ENCODE measurements at places on chromosomes 6 and 20. TPM values are rescaled to one million over a fixed set of nuclear protein-coding genes. Genes with fewer than 3 reads are reported as not detected.

DNA sequence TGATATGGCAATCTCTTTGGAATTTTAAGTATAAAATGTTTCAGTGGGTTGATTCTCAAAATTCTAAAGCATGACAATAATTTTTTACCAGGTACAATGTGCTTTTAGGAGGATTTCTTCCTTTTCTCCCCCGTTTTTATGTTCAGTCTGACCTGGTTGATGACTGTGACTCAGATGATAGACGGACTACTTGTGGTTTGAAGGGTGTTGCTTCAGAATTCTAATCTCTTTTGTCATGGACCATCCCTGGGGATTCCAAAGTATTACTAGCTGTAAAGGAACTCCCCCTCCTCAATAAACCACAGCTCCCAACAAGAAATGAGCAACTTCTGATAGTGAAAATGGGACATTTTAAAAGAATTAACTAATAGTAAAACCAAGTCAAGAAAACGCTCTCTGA lies 34.9 kb upstream of the TNFAIP3 start:
- DNase-seq = no peak
- H3K36me3 ChIP-seq = no peaks in the 10 kb centered on the region
- peaks cover 17% of the 10 kb centered on the region for H3K4me1 ChIP-seq
- H3K4me3 ChIP-seq = no peak overlapping the region
- no peak overlapping the region for H3K27ac ChIP-seq

GRCh38 chr6:136920671-136921380 lies 1.3 kb upstream of the SLC35D3 start:
- H3K27ac ChIP-seq = no peak overlapping the region
- peaks cover 31% of the 10 kb centered on the region for H3K27me3 ChIP-seq
- peak overlapping the region; percentile 14 for H3K4me3 ChIP-seq
- peaks cover 39% of the 10 kb centered on the region for H3K4me1 ChIP-seq
- no peaks in the 10 kb centered on the region for H3K36me3 ChIP-seq

DNA sequence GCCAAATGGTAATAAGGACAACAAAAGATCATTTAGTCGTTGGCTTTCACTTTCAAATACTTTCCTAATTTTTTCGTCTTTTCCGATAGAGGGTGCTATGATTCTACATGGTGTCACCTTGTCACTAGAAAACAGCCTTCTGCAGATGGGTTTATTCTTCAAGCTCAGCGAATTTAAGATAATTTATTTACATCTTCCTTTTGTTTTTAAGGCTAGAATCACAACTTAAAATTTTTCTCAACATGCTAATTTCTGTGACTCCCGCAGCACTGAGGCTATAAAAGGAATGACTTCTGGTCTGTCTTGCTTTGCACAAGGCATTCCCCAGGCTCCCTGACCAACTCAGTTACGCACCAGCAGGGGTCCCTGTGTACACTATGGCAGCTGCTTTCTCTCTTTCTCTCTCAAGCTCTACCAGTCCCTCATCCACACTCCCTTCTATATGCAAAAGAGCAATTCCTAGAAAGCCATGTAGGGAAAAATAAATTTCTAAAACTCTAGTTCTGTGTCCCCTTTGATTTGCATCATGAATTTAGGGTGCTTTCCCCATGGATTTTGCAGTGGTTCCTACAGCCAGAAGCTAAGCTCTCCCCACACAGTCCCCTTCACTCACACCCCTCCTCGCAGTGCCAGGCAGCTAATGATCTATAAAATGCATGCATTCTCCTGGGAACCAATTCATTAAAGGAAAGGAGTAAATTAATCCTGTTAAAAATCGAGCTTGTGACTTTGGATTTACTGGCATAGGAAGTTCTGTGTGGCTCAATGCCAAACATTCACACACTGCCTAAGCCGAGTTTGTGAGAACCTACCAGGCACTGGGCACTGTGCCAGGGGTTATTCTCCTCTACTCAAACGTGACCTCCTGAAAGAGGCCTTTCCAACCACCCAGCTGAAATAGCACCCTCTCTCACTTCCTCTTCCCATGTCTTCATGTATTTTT lies 74.5 kb downstream of the DCDC2 start:
- H3K27me3 ChIP-seq = peaks cover 5% of the 10 kb centered on the region
- no peaks in the 10 kb centered on the region for H3K36me3 ChIP-seq
- DNase-seq = peak; percentile 57
- H3K27ac ChIP-seq = no peak overlapping the region

DNA sequence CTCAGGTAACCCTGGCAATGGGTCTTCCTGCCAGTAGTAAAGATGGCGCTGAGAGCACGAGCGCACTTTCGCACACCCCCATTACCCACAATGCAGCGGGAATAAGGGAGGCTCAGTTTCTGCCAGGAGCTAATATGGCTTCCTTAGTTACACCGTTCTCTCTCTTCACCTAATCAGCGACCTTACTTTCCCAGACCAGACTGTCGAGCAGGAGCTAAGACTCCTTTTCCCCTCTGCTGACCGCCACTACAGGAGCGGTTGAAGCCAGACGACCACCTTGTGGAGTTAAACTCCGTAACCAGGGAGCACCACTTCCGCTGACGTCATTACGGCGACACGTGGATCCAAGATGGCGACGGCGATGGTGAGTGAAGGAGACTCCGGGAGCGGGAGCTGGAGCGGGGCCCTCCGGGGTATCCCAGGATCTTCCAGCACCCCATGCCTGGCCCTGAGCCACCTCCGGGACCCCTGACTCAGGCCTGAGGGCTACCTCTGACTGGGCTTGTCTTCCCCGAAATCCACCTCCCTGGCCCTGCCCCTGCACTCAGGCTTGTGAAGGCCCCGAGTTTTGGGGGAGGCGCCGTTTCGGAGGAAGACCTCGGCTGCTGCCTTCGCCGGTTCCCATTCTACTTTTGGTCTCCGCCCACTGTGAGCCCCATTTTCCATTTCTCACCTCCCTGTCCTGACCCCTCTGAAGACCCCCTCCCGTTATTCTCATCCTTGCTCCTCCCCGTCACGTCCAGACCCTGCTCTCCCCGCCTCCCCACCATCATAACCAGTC lies at the start of gene TM9SF4:
TSS of gene TM9SF4 (plus strand) at position 323 of the 781 bp plus-strand sequence. CDS start at position 350, 27 bp downstream.
- H3K4me1 ChIP-seq = peaks cover 18% of the 10 kb centered on the region
- no peaks in the 10 kb centered on the region for H3K36me3 ChIP-seq
- H3K4me3 ChIP-seq = peak within 1 kb of the TSS; percentile 85
- H3K27ac ChIP-seq = peak within 1 kb of the TSS; percentile 89
- no peaks in the 10 kb centered on the region for H3K27me3 ChIP-seq

GRCh38 chr6:127914240-127914639 lies 13.4 kb upstream of the THEMIS start:
- H3K27me3 ChIP-seq = no peaks in the 10 kb centered on the region
- DNase-seq = no peak
- H3K4me1 ChIP-seq = no peaks in the 10 kb centered on the region
- no peak overlapping the region for H3K4me3 ChIP-seq
- no peaks in the 10 kb centered on the region for H3K36me3 ChIP-seq
- no peak overlapping the region for H3K27ac ChIP-seq

- peaks cover 51% of the 10 kb centered on the region for H3K4me1 ChIP-seq
- no peaks in the 10 kb centered on the region for H3K27me3 ChIP-seq
- peak overlapping the region; percentile 37 for H3K4me3 ChIP-seq
- H3K27ac ChIP-seq = peak overlapping the region; percentile 18
Observed at GRCh38 chr6:111792241-111792640, 81.0 kb downstream of the FYN start.

DNA sequence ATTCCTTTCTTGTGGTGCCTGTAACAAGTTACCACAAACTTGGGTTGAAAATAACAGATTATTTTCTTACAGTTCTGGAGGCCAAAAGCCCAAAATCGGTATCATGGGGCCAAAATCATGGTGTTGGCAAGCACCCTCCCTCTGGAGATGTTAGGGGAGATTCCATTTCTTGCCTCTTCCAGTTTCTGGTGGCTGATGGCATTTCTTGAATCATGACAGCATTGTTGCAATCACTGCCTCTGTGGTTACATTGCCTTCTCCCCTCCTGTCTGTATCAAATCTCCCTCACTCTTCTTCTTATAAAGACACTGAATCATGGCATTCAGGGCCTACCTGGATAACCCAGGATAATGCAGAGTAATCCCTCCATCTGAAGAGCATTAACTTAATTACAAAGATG lies 17.9 kb upstream of the TENT5A start:
- no peak for DNase-seq
- no peak overlapping the region for H3K27ac ChIP-seq
- no peak overlapping the region for H3K4me3 ChIP-seq

GRM1 gene
- total RNA-seq = not detected

GRCh38 chr6:73538116-73538779 lies 17.4 kb upstream of the EEF1A1 start:
- H3K4me3 ChIP-seq = no peak overlapping the region
- DNase-seq = no peak
- no peaks in the 10 kb centered on the region for H3K27me3 ChIP-seq
- no peaks in the 10 kb centered on the region for H3K36me3 ChIP-seq

DNA sequence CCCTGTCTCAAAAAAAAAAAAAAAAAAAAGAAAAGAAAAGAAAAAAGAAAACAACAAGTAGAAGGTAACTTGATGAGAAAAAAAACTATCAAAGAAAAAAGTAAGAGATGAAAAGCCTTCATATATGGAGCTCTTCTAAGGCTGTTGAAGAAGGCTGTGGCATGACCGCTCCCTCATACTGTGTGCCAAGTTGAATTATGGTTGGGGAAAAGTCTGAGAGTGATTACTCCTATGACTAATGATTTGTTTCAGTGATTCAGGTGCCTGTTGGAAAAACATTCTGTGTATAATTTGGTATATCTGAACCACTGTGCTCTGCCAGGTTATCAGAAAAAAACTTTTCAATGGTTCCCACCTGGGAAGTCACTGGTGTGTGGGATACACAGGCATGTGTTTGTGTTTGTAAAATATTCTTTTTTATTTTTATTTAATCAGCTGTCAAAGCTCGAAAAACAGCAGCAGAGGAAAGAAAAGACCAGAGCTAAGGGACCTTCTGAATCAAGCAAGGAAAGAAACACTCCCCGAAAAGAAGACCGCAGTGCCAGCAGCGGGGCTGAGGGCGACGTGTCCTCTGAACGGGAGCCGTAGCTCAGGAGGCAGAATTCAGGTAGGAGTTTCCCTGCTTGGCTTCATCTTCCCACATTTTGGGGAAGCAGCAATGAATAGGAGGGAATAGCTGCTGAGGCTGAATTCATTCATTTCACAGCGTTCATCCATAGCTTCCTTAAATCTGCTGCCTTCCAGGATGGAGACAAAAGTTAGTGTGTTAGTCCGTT lies 69.7 kb upstream of the SCP2D1 start:
- H3K27me3 ChIP-seq = no peaks in the 10 kb centered on the region
- peaks cover 2% of the 10 kb centered on the region for H3K36me3 ChIP-seq
- H3K27ac ChIP-seq = no peak overlapping the region
- no peak for DNase-seq
- H3K4me3 ChIP-seq = no peak overlapping the region
- H3K4me1 ChIP-seq = peaks cover 5% of the 10 kb centered on the region

DNA sequence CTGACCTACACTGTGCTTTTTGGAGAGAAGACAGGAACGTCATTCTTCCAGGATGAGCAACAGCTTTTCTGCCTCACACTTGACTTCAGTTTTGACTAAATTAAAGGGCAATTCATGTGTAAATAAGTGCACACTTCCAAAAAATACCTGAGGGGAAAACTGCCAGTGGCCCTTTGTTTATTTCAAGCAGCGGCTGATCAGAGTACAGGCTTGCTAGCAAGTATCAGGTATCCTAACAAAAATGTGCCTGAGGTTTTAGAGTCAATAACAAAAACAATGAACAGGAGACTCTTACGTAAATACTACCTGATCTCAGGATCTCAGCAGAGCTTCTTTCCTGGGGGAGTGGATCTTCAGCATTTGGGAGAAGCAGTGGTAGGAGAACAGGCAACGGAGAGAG lies 12.4 kb downstream of the LY86 start:
- H3K27me3 ChIP-seq = no peaks in the 10 kb centered on the region
- H3K27ac ChIP-seq = no peak overlapping the region
- H3K4me1 ChIP-seq = peaks cover 11% of the 10 kb centered on the region

- no peak overlapping the region for H3K27ac ChIP-seq
- H3K4me1 ChIP-seq = no peaks in the 10 kb centered on the region
- no peak for DNase-seq
- no peak overlapping the region for H3K4me3 ChIP-seq
- no peaks in the 10 kb centered on the region for H3K27me3 ChIP-seq
Observed at GRCh38 chr6:144690666-144691065, 405.5 kb downstream of the UTRN start.

DNA sequence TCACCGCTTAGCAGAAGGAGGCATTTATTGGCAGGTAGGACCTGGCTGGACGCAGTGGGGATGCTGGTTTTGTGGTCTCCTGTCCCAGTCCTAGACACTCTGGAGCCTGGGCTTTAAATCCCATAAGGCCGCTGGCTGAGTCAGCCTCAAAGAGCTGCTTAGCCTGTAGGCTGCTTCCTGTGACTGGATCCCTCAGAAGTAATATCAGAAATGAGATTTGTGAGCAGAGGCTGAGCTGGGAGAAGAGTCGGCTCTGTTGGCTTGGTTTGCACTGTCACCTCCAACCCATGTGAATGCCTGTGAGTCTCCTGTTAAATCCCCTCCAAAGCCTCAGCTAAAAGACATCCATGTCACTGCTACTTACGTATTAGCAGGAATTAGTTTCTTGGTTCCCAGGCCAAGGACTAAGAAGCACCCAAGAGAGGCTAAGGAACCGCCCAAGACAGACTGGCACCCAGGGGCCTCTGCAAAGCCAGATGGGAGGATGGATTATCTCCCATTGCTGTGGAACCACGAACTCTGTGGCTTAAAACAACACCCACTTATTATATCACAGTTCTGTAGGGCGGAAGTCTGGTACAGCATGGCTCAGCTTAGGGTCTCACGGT lies 289.4 kb downstream of the CDC5L start:
- no peaks in the 10 kb centered on the region for H3K36me3 ChIP-seq
- no peak overlapping the region for H3K4me3 ChIP-seq
- no peaks in the 10 kb centered on the region for H3K4me1 ChIP-seq

DNA sequence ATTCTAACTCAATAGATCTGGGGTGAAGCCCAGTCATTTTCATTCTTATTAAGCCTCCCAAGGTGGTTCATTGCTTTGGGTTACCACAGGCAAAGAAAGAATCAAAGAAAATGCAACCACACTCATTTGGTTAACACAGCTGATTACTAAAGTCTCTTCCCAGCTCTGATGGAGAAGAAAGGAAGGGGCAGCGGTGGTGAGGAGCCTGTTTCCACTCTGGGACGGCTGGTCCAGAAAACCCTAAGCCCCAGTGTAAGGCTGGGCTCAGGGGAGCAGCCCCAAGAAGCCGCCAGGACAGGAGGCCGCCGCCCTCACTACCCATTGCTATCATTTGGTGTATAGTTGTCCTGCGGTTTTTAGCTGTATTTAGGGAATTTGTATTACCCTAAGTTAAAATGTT lies 226.9 kb downstream of the CD83 start:
- no peak overlapping the region for H3K4me3 ChIP-seq
- DNase-seq = no peak
- H3K4me1 ChIP-seq = no peaks in the 10 kb centered on the region
- no peaks in the 10 kb centered on the region for H3K36me3 ChIP-seq
- H3K27me3 ChIP-seq = no peaks in the 10 kb centered on the region

GRCh38 chr20:58810116-58810878 lies 40.4 kb downstream of the GNAS-AS1 start:
- H3K4me3 ChIP-seq = no peak overlapping the region
- DNase-seq = no peak
- H3K27ac ChIP-seq = no peak overlapping the region
- no peaks in the 10 kb centered on the region for H3K27me3 ChIP-seq
- no peaks in the 10 kb centered on the region for H3K36me3 ChIP-seq

GRCh38 chr20:8457978-8458377 lies 325.9 kb downstream of the PLCB1 start:
- no peaks in the 10 kb centered on the region for H3K4me1 ChIP-seq
- H3K4me3 ChIP-seq = no peak overlapping the region
- H3K27ac ChIP-seq = no peak overlapping the region
- no peak for DNase-seq

SOX12 gene
- 2.3 TPM for total RNA-seq

NEU1 gene
- total RNA-seq = 69.6 TPM

GRCh38 chr6:122610690-122611455 lies 668 bp downstream of the PKIB start:
- DNase-seq = peak; percentile 9
- peaks cover 21% of the 10 kb centered on the region for H3K27me3 ChIP-seq
- H3K4me3 ChIP-seq = peak overlapping the region; percentile 1
- no peaks in the 10 kb centered on the region for H3K36me3 ChIP-seq

OR2J3 gene
- total RNA-seq = not detected

COL12A1 gene
- 0.25 TPM for total RNA-seq
